Central memory CD4-positive, alpha-beta T cell (primary cell): ENCODE measurements at places on chromosomes 7 and 10.
A peak's percentile ranks its signal among the peaks of the same experiment; 100 is the strongest.

- DNase-seq, result no peak
Observed at GRCh38 chr7:4683043-4683883, 1.2 kb downstream of the FOXK1 start.

GRCh38 chr7:47453093-47454061 lies 128.5 kb downstream of the TNS3 start:
- no peak for DNase-seq

- DNase-seq, result peak; percentile 34
Observed at GRCh38 chr10:30671026-30671616, 41.6 kb upstream of the LYZL2 start.

DNA sequence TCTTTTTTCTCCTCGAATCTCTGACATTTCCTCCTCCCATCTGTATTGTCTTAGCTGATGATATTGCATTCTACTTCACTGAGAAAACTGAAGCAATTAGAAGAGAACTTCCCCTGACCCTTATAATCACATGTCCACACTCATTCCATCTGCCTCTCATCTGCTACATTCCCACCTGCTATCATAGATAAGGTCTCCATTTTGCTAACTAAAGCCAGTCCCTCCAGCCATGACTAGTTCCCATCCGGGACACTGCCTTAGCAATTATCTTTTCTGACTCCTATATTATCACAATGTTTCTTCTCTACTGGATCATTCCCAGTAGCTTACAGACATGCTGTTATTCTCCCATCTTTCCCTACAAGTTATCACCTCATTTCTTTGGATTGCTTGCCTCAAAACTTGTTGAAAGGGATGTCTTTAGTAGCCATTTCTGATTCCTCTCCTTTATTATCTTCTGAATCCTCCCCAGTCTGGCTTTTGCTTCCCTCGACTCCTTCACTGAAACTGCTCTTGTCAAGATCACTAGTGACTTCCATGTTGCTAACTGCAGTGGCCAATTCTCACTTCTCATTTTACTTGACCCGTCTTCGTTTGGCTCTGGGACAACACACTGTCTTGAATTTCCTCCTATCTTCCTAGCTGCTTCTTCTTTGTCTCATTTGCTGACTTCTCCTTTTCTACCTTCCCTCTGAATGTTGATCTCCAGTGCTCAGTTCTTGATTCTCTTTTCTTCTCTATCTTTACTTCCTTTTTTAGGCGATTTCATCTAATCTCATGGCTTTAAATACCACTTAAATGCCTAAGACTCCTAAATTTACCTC lies 35.9 kb downstream of the FZD1 start:
- no peak for DNase-seq

DNA sequence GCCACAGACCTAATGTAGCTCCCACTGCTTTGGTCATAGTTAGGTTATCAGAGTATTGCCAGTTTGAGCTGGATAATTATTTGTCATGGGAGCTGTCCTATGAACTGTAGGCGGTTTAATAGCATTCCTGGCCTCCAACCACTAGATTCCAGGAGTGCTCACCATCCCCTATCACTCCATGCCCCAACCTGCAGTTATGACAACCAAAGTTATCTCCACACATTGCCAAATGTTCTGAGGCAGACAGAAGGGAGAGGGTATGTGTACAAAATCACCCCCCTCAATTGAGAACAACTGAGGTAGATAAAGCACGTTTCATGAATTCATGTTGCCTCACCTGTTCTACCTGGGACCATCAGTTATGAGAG lies 119.0 kb upstream of the CACUL1 start:
- DNase-seq, result no peak

DNA sequence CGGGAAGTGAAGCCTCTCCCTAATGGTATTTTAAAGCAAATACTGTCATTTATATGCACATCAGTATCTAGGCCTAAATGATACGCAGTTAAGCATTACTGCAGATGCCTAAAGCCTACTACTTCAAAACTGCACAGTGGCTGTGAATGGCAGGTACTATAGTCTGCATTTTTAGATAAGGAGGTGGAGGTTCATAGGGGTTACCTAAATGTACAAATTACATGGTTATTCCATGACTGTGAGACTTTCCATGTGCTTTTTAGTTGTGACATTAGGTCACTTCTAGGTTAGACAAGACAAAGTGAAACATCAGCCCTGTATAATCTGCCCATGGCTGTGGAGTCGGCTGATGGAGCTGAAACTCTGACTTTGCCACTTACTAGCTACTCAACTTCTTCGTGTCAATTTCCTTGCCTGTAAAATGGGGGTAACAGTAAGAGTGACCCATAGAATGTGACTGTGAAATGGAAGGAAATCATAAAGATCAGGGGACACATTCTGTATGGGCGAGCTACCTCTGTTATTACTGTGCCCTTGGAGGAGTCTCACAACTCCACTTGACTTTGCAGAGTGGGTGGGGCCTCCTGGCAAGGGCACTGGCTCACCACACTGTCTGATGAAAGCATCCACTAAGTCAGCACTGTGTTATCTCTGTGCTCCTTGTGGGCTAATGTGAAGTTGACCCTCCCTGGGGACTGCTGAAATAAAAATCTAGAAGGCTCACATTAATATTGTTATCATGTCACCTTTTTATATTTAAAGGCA lies 239.4 kb downstream of the TNS3 start:
- no peak for DNase-seq

DNA sequence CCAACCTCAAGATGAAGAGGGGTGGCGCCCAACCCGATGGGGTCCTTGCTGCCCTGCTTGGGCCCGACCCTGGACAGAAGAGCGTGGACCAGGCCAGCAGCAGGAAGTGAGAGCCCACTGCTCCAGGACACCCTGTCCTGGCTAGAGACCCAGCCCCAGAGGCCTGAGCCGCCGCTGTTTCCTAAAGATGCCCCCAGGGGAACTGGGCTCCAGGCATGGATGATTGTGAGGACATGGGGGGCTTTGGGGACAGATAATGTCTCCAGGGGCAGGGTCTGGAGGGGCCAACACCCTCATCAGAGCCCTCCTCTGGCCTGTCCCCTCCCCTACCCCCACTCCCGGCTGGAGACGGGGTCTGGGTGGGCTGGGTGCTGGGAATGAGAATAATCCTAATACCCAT lies 71.7 kb downstream of the MYL10 start:
- DNase-seq, result no peak
